ENCODE measurements at places on chromosomes 11 and 22.

DNA sequence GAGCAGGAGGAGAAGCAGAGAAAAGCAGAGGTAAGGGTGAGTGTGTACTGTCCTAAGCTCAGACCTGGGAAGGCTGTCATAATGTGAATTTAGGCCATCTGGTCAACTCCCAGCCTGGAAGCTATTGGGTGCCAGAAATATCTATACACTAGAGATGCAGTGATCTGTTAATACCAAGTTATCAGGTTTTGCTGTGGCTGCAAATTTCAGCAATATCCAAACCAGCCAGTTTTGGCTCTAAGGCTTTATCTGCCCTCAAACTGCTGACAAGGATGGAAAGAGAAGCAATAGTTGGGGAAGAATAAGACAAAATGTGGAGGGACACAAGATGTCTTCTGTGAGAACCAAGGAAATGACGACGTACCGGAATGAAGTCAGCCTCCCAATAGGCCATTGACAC, 62.9 kb downstream of the CYB5R2 start:
- H3K27ac ChIP-seq: no peak overlapping the region
- peaks cover 32% of the 10 kb centered on the region for H3K36me3 ChIP-seq
- no peaks in the 10 kb centered on the region for H3K27me3 ChIP-seq
- no peaks in the 10 kb centered on the region for H3K4me1 ChIP-seq
- DNase-seq: no peak

GRCh38 chr11:24635588-24636290, 138.9 kb downstream of the LUZP2 start:
- H3K4me3 ChIP-seq: no peak overlapping the region
- no peaks in the 10 kb centered on the region for H3K27me3 ChIP-seq
- H3K27ac ChIP-seq: no peak overlapping the region
- no peaks in the 10 kb centered on the region for H3K4me1 ChIP-seq
- DNase-seq: no peak
- no peaks in the 10 kb centered on the region for H3K36me3 ChIP-seq

- no peak overlapping the region for H3K27ac ChIP-seq
- H3K36me3 ChIP-seq: no peaks in the 10 kb centered on the region
- no peaks in the 10 kb centered on the region for H3K27me3 ChIP-seq
- H3K4me3 ChIP-seq: no peak overlapping the region
- DNase-seq: no peak
- peaks cover 6% of the 10 kb centered on the region for H3K4me1 ChIP-seq
Measured at GRCh38 chr11:80899381-80899780, 1458.6 kb upstream of the TENM4 start.

GRCh38 chr11:22177186-22177585, 15.7 kb upstream of the ANO5 start:
- H3K36me3 ChIP-seq: no peaks in the 10 kb centered on the region
- H3K4me1 ChIP-seq: no peaks in the 10 kb centered on the region

Data from memory B cell (primary cell).